NCI-H446 (cell line): ENCODE measurements at places on chromosomes 3 and 15.
A peak's percentile ranks its signal among the peaks of the same experiment; 100 is the strongest.

DNA sequence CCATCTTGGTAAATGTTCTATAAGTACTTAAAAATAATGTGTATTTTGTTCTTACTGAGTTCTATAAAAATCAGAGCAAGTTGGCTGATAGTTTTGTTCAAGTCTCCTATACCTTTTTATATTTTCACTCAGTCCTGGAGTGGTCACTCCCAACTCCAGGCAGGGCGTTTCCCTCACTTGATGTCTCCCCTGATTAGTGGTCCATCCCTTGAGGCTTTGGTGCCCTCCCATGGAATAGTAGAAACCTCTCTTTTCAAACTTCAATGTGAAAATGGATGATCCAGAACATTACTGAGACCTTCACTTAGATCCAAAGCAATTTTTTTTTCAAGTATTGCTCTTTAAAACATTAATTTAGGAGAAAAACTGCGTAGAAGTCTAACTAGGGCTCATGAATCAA, 25.0 kb upstream of the SCN10A start:
- no peak for DNase-seq

DNA sequence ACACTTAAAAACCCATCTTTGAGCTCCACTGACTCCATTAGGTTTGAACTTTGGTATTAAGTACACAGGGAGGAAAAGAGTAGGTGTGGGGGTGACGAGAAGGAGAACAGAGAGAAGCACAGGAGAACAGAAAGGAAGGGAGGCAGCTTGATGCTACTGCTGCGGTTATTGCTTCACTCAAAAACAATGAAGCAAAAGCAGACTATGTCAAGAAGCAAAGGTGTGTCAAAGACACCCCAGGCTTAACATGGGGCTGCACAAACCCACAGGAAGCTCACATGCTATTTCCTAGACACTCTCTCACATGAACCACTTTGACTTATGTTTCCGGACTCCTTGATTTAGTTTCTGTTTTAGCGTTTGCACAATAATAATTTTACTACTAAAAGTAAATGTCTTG, 961.0 kb upstream of the CFAP20DC start:
- no peak for DNase-seq

- no peak for DNase-seq
Measured at GRCh38 chr3:106309274-106309673, 440.5 kb upstream of the CBLB start.

- DNase-seq, result no peak
Measured at GRCh38 chr3:49841126-49841696, 15.2 kb downstream of the TRAIP start.

GRCh38 chr3:94937980-94938379, 875.1 kb downstream of the NSUN3 start:
- DNase-seq, result no peak

- DNase-seq, result no peak
Measured at GRCh38 chr3:5423523-5423922, 236.0 kb downstream of the EDEM1 start.

DNA sequence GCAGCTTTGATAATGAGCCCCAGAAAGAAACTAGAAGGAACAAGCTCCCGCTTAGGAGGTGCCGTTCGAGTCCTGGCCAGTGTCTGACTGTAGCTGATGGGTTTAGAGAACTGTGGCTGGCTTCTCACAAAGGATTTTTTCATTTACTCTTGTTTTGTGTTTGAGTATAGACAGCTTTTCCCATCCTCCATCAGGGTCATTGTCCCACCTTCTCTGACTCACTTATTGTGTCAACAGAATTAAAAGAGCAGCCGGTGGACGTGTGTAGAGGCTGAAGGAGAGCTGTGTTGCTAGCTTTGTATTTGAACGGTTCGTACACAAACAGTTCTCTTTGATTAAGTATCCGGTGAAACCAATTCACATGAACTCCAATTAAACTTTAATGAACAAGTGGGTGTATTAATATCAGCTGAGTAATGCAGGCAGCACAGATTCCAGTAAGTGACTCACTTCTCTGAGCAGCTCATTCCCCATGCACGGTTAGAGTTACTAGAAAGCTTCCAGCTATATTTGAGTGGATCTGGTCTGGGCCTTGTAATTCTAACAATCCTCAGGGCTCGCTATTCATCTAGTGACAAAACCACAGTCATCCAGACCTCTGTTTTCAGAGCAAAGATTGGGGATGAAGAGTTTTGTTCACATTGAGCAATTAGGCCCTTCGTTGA, 141.0 kb downstream of the LPP start:
- DNase-seq, result peak; percentile 37

- DNase-seq, result no peak
Measured at GRCh38 chr3:195543500-195544229, 540 bp upstream of the PPP1R2 start.

DNA sequence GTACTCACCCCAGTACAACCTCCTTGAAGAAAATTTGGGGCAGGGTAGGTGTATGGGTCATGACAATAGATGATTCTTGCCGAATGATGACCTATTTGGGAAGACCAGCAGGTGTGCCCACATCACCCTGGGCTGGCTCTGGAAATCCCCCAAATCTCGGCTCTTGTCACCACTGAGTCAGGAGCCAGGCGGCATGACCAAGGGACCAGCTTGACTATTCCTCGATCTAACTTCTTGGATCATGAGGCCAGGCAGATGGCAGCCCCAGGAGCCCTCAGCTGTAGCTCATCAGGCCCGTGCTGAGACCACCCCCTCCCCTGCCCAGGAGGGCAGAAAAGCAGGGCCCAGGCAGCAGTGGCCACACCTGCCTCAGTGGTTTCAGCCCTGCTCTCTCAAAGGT, 9.2 kb upstream of the MUC4 start:
- DNase-seq, result no peak

DNA sequence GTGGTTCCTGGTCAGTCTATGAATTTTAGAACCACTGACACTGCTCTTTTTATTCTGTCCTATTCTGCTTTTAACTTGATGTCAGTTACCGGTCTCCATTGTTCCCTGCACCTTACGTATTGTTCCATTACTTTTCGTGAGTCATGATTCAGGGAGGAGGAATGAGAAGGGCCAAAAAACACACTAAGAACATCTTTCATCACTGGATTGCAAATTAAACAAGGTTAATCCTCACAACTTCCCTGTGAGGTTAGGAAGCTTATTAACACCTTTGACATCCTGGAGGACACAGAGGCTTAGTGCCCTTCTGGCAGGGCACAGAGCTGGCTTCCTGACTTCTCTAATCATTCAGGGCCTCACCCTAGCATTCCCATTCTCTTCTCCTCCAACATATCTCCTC, 227.6 kb upstream of the SATB1 start:
- DNase-seq, result no peak

DNA sequence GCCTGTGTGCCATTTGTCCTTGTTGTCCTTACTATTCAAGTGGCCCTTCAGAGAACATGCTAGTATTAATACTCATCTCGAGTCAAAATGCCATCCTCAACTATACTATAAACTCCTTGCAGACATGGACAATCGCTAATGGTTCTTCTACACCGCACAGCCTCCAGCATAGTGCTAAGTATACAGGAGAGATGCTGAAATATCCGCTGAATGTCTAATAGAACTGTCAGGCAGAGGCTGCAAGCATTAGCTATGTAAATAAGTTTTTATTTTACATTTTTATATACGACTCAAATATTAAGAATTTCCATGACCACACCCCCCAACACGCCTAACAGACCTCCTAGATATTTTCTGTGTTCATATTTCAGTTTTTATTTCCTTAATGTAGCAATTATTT, 39.4 kb downstream of the AAGAB start:
- DNase-seq, result no peak

GRCh38 chr3:185290266-185290665, 36.4 kb upstream of the EHHADH start:
- no peak for DNase-seq

- DNase-seq, result no peak
Measured at GRCh38 chr3:57587905-57588304, 9.2 kb downstream of the ARF4 start.

DNA sequence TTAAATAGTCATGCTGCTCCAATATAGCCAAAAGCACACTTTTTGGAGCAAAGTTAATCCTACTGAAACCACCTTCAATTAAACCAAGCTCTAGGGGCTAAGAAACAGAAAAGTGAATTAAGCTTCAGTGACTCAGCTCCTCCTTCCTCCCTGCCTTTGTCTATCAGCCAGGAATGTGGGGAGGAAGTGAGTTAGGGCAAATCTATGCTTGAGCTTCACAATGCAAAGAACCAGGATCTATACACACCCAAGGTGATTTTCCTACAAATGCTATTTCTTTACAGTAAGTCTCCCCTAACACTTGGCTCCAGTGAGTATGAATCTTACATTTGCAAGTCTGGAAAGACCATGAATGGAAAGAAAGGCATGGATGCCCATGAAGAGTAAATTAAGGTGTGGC, 212.1 kb downstream of the P3H2 start:
- DNase-seq, result no peak

DNA sequence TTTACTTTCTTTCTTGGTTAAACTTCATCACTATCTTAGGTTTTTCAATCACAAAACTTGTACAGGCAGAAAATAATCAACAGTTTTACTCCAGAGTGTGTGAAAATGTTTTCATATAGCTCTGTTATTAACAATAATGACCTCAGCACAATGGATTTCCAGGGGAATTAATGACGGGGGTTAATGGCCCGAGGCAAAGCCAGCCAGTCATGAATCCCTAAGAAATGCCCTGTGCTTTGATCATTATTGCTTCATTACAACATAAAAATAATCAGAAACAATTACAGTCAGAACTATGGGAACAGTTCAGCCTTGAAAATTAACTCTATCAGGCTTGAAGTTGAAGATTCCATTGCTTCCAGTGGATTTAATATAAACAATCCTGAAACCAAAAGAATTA, 875.4 kb downstream of the ROBO2 start:
- DNase-seq, result no peak

DNA sequence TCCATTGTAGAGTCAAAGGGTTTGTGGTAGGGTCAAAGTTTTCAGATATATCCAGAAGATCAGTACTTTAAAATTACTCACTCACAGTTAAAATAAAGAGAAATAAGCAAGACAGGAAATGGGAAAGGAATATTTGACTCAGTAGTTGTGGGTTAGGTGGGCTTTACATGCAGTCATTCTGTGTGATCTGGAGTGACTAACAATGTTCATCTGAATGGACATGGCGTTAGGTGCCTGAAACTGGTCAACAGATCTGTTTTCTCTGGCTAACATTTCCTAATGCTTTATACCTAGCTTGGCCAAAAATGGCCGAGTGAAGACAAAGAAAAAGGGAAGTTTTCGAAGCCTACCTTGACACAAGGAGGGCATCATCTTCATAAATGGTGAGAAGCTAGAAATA, 133.4 kb upstream of the SATB1 start:
- DNase-seq, result no peak

DNA sequence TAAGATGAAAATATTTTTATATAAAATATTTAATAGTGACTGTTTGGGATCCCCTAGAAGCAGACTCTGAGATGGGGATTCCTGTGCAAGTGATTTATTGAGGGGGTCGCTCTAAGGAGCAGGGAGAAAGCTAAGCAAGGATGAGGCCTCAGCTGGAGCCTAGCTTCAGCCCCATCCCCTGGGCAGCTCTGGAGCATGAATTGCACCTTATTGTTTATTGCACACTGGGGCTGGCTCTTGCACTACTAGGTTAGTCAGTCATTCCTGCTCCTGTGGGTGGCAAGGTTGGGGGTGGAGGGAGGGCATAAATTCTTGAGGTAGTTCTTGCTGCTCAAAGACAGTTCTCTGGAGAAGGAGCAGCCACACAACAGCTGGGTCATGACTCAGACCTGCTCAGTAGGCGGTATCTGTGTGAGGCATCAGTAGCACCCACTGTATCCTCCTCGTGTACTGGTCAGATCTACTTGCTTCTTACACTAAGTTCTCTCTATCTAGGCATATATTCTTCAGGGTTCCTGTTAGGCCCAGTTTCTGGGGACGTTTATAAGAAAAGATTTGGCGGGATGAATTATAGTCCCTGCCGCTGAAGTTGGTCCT, 27.2 kb upstream of the TNFSF10 start:
- no peak for DNase-seq

DNA sequence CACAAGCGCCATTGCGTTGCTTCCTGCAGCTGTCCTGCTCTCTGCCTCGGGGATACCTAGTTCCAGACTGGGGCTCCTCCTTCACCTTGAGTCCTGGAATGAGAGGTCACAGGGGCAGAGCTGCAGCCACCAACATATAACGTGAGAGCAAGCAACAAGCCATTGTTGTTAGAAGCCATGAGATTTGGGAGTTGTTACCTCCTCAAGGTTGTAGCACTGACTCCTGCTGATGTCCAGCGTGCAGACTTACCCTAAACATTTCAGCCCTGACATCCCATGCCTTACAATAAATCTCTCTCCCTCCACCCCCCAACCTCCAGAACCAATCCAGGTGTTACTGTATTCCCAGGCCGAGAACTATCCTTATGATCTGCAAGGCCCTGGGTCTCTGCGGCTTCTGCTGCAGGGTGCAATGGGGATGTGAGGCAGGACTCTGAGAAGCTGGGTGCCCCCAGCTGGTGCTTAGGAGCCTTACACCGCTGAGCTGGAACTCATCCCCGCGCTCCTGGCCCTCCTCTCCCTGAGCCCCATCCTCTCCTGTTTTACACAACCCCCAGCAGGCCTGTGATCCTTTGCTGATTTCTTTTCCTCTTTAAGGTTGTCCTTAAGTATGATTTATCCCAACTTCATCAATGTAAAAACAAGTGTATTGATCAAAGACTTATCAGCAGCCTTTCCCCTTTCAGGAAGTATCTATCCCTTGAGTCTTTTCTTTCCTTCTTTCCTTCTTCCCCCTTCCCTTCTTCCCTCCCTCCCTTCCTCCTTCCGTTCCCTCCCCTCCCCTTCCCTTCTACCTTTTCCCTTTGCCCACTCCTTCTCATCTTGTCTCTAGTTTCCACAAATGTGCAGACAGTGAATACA, 84.2 kb upstream of the ABHD2 start:
- no peak for DNase-seq

GRCh38 chr3:45665101-45665572, 24.1 kb upstream of the SACM1L start:
- DNase-seq, result no peak

DNA sequence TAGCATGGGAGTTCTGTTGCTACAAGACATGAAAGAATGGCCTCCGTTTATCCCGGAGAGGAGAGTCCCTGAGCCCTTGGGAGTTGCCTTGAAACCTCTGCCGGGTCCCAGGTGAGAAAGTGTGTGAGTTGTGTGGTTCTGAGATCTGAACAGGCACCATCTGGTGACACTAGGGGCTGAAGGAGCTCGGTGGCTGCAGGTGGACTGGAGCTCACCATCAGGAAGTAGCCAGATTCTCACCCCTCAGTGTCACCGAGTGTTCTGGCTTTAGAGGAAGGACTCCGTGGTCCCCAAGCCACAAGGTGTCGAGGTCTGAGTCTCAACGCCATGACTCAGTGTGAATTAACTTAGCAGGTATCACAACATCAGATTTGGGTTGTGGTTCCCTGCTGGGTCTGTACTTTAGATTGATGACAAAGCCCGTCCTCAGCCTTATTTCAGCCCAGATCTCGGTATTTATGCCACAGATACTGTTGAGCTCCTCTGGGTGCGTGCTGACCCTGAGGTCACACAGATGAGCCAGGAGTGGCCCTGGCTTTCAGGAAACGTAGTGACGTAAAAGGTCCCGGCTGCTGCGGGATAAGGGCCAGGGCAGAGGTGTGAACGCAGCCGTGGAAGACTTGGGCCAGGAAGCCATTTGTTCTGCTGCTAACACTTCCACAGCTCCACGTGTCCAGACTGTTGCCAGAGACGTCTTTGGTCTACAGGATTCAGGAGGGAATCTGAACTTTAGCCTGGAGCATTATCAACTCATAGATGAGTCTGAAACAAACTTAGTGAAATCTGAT, 54.4 kb downstream of the PGPEP1L start:
- DNase-seq, result no peak
